ENCODE measurements at places on chromosomes 7 and 10. TPM values are rescaled to one million over a fixed set of nuclear protein-coding genes. Genes with fewer than 3 reads are reported as not detected.

DNA sequence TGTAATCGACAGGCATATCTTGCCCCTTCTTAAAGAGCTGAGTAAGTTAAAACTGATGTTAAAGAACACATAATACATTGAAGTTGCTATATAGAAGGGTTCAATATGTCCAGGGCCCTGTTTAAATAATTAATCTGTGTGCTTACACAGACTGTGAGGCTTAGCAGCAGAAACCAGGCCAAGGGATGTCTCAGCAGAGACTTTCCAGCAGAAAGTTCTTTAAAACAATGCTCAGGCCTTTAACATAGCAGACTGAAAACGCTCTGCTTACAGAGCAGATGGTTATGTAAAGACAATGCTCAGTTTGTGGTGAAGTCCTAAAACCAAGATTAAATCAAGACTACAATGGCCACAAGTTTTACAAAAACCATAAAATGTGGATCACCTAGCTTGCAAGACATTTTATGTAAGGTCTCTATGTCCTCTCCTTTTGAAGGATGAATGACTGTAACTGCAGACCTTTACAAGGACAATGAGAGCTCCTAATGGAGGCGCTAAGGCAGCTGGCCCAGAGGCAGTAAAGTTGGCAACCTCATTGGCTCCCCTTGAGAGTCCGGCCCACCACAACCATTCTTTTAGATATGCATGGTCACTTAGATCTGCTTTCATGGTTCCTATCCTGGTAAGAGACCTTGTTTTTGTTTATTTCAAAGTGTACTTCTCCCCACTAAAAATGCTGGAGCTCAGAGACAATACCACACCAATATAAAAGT lies 56.3 kb downstream of the FZD1 start:
- no peak for DNase-seq

GRCh38 chr7:98212532-98213041 lies 1.3 kb downstream of the BHLHA15 start:
- DNase-seq, result no peak

DNA sequence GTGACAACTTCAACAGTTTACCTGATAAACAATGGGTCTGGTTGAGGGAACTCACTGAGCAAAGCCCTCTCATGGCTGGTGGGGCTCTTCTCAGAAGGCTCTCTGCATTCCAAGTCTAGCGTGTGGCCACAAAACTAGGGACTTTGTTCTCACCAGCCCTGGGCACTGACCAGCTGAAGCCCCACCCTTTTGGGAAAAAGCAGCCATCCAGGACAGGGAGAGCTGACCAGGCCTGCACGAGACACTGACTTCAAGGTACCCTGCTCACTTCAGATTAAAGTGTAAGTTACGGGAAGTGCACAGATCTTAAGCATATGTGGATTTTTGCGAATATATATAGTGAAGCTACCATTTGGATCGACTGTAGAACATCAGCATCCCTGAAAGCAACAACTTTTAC lies 67.4 kb upstream of the LRRC4 start:
- DNase-seq, result no peak

IQCE gene
- total RNA-seq, result 5.9 TPM

GRCh38 chr7:141076377-141076776 lies 2.5 kb downstream of the TMEM178B start:
- DNase-seq, result no peak

GRCh38 chr7:150665896-150666295 lies 19.6 kb upstream of the GIMAP2 start:
- DNase-seq, result no peak

- no peak for DNase-seq
Observed at GRCh38 chr10:74384615-74385183, 233.7 kb downstream of the ADK start.

PRKCQ gene
- 0.39 TPM for total RNA-seq

CLDN15 gene
- total RNA-seq, result 3.2 TPM

DNA sequence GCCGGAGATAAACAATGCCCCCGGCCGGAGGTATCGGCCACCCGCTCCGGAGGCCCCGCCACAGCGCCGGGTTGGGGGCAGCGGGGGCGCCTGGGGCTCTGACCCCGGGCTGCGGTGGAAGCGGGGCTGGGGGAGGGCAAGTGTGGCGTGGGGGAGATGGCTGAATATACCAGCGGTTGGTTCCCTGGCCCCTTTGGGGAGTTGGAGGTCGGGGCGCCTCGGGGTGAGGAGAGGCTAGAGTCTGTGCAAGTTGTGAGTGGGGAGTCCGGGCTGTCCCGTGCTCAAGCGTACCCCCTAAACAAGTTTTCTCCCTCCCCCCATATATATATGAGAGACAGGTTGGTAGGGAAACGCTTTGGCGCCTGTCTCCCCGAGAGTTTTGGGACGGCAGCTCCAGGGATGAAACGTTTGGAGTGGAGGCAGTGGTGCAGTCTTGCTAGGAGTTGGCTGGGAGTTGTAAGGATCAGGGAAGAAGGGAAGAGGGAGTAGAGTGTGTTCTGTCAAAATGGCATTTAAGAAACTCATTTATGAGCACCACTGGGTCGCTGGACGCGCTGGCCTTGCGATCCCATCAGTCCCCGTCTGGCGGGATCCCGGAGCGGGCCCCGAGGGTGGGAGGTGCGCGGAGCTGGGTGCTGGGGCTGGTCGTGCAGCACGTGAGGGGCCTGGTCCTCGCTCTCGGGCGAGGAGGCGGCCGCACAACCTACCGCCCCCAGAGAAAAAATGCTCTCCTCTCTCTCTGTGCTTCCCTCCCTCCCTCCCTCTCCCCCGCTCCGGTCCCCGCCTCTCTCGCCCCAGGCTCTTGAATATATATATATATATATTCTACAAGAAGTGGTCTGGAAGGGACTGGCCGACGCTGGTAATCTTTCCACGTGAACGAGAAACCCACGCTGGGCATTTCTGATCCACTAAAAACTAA lies 1.1 kb downstream of the TET1 start:
- no peak for DNase-seq

DNA sequence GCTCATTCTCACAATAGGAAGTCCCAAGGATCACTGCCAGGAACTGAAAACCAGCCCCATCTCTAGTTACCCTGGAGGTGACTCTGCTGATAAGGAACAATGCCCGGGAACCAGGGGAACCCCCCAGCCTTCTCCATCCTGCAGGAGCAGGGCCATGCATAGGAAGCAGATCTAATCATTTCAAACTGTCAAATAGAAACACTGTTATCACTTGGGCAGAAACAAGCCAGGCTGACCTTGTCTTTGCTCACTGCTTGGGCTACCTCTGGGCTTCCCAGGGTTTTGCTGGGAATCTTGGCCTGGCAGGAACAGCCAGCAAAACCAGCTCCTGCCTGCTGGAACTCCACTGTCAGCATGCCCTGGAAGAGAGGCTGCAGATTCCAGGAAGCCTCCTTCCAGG lies 114.1 kb downstream of the RNF216 start:
- peak; percentile 74 for DNase-seq

DNA sequence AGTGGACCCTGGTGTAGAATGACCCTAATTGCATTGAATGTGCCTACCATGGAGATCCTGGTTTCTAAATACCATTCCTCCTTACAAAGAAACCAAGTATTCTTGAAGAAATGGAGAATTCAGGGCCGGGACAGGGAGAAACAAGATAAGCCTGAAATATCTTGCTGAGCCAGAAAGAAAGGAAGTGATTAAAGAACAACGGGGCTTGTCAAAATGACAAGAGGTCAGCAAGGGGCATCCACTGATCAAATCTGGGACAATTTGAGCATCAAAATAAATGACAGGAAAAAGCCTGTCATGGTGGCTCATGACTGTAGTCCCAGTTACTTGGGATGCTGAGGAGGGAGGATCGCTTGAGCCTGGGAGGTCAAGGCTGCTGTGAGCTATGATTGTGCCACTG lies 8.1 kb downstream of the ABHD11 start:
- no peak for DNase-seq

PLXDC2 gene
- 17.1 TPM for total RNA-seq

DNA sequence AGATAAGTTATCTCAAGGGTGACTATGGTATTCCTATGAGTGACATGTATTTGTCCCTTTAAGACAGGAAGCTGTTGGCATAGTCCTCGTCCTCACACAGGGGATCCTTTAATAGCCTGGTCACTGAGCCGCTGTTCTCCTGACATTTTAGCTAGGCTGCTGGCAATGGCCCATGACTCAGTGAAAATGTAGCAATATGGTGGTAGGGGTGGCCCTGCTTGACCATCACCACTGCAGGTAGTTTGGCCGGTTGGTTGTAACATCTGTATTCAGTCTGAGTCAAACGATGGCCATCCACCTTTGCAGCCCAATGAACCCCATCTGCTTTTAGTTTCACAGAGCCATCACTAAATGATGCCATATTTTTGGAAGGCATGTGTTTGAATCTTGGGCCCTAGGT lies 110.1 kb upstream of the RAB18 start:
- no peak for DNase-seq
